HepG2 (cell line): ENCODE measurements at places on chromosomes 16 and 17.
A peak's percentile ranks its signal among the peaks of the same experiment; 100 is the strongest.

- DNase-seq = peak; percentile 62
Observed at GRCh38 chr17:3959295-3959899, 4.8 kb downstream of the ATP2A3 start.

DNA sequence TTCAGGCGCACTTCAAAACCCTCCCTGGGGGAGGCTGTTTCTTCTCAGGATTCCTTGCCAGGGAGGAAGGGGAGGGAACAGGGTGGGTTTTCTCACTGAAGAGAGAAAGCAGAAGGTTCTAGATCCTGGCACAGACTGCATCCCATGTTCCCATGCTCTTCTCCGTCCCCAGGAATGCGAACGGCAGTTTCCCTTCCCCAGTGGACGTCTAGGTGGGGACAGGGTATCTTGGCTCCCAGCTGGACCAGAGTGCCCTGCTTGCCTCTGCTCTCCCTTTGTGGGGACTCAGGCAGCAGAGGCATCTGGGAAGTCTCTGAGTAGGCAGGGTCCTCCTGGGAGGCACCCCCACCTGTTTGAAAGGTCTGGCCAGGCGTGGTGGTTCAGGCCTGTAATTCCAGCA, 3.0 kb upstream of the TCF25 start:
- DNase-seq = no peak

GRCh38 chr17:5123343-5124124, 7.7 kb downstream of the USP6 start:
- DNase-seq = no peak

DNA sequence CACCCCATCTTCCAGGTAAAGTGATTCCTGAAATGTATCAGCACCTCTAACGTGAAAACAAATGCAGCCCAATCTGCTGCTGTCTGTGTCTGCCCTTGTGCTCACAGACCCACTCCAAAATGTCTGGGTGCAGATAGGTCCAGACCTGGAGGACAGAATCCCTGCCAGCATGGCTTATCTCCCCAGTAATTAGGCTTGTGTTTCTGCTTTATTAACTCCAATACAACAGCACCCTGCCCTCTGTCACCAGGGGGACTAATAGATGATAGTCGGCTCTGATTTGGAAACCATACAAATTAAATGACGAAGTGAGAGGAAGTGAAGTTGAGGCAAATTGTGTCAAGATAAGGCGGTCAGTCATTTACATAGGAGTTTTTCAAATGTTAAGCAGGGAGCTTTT, 608.3 kb upstream of the SALL1 start:
- no peak for DNase-seq

- no peak for DNase-seq
Observed at GRCh38 chr16:48197294-48197693, 41.5 kb upstream of the ABCC12 start.

DNA sequence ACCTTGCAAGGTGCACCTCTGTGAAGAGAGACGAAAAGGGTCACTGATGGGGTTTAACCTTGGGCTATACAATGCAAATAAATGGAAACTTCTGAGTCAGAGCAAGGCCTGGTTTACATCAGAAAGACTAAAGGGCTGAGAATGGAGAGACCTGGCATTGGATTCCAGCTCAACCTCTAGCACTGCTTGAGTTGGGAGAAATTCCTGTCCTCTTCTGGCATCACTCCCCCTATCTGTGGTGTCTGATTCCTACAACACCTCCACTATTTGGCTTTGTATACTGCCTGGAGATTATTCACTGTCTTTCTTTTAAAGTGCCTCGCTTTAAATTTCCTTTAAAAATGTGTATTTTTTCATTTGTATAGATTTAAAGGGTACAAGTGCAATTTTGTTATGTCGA, 68.8 kb downstream of the GPR139 start:
- DNase-seq = peak; percentile 14

DNA sequence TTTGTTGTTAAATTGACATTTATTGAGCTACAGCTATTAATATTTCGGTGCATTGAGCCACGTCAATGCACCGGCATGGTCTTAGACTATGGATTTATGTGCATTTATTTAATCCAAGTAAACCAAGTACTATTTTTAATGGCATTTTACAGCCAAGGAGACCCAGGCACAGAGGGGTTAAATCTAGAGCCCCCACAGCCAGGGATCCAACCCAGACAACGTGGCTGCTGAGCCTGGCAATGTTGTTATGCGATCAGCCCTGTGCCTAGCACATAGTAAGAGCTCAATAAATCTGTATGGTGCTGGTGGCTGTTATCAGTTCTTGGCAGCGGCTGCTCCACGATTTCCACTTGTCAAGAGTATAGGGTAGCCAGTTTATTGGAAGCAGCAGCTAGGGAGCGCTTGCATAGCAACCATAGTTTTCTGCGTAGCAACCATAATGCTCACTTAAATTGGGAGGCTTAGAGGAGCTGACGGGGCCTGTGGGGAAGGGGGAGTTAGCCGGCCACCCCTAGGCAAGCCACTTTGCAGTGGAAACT, 541 bp upstream of the RBBP6 start:
- peak; percentile 85 for DNase-seq

DNA sequence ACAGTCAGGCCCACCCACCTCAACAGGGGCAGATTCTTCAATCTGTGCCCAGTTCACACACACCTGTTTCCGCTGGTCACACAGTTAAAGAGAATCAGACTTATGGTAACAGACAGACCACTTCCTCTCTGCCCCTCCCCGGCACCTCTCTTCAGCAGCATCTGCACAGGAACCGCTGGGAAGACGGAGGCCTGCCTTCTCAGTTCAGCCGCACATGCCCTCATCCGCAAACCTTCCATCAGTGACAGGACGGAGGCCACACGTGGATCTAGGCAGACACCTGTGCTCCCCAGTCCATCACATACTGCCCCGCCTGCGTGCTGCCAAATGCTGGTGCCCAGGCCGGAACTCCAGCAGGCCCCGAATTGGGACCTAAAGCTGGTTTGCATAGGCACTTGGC, 10.3 kb downstream of the PHB1 start:
- no peak for DNase-seq

- no peak for DNase-seq
Observed at GRCh38 chr16:54135361-54136275, 151.0 kb downstream of the IRX3 start.

DNA sequence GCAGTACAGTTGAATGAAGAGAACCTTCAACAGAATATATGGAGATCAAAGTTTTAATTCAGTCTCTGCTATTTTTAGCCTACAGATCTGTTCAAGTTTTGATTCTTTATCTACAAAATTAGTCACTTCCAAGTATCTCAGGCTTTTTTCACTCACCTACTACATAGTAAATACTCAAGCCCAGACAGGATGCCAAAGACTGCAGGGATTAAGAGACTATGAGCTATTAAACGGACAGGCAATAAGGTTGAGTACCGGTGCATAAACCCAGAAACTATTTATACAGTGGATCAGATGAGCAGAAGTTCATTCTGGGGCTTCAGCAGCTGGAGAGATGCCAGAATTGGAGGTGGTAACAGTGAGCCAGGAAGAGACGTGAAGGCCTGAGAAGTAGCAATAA, 18.7 kb upstream of the OR3A1 start:
- DNase-seq = no peak
